ENCODE measurements at places on chromosomes 13 and 19. TPM values are rescaled to one million over a fixed set of nuclear protein-coding genes. Genes with fewer than 3 reads are reported as not detected.

ADGRE1 gene
- total RNA-seq = 10.0 TPM

FFAR2 gene
- total RNA-seq = 0.15 TPM

RASA3 gene
- 174 TPM for total RNA-seq

PEAK3 gene
- not detected for total RNA-seq

ZNF665 gene
- 8.2 TPM for total RNA-seq

DNA sequence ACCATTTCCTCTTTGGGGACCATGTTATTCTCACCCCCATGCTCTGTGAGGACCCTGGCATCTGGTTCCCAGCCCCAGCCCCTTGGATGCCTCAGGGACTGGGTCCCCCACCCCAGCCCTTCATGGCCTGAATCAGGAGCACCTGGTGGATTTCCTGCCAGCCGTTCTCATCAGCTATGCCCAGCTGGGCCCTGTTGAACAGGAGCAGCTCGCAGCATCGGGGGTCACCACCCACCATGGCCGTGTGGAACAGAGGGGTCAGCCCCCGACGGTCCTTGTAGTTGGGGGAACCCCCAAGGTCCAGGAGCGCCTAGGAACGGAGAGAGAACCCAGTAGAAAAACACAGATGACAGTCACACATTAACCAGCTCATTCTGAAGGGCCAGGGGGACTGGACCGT is 7.8 kb downstream of the SHANK1 start:
- no peak for DNase-seq
- no peaks in the 10 kb centered on the region for H3K4me1 ChIP-seq
- no peaks in the 10 kb centered on the region for H3K27me3 ChIP-seq
- no peak overlapping the region for H3K27ac ChIP-seq
- H3K4me3 ChIP-seq = no peak overlapping the region

- peak overlapping the region; percentile 53 for H3K27ac ChIP-seq
- peak overlapping the region; percentile 51 for H3K4me3 ChIP-seq
- H3K36me3 ChIP-seq = no peaks in the 10 kb centered on the region
- H3K27me3 ChIP-seq = no peaks in the 10 kb centered on the region
- peaks cover 94% of the 10 kb centered on the region for H3K4me1 ChIP-seq
Observed at GRCh38 chr19:46953955-46954501, 65.6 kb upstream of the NPAS1 start.

GRCh38 chr19:45953676-45954075 is 20.0 kb downstream of the NOVA2 start:
- no peak overlapping the region for H3K27ac ChIP-seq
- DNase-seq = no peak
- peaks cover 11% of the 10 kb centered on the region for H3K4me1 ChIP-seq
- no peak overlapping the region for H3K4me3 ChIP-seq

- no peaks in the 10 kb centered on the region for H3K27me3 ChIP-seq
- DNase-seq = peak; percentile 79
- no peak overlapping the region for H3K27ac ChIP-seq
- no peaks in the 10 kb centered on the region for H3K36me3 ChIP-seq
- no peak overlapping the region for H3K4me3 ChIP-seq
- H3K4me1 ChIP-seq = peaks cover 17% of the 10 kb centered on the region
Observed at GRCh38 chr19:53195265-53195903, 2.2 kb upstream of the ZNF665 start.

- no peak for DNase-seq
- H3K27me3 ChIP-seq = no peaks in the 10 kb centered on the region
- no peak overlapping the region for H3K4me3 ChIP-seq
- H3K36me3 ChIP-seq = no peaks in the 10 kb centered on the region
Observed at GRCh38 chr13:35947315-35947714, 183.9 kb downstream of the DCLK1 start.

- H3K36me3 ChIP-seq = no peaks in the 10 kb centered on the region
- H3K27ac ChIP-seq = no peak overlapping the region
- no peaks in the 10 kb centered on the region for H3K27me3 ChIP-seq
- H3K4me1 ChIP-seq = peaks cover 5% of the 10 kb centered on the region
- no peak for DNase-seq
- H3K4me3 ChIP-seq = no peak overlapping the region
Observed at GRCh38 chr13:108463340-108463739, 166.1 kb upstream of the MYO16 start.

DNA sequence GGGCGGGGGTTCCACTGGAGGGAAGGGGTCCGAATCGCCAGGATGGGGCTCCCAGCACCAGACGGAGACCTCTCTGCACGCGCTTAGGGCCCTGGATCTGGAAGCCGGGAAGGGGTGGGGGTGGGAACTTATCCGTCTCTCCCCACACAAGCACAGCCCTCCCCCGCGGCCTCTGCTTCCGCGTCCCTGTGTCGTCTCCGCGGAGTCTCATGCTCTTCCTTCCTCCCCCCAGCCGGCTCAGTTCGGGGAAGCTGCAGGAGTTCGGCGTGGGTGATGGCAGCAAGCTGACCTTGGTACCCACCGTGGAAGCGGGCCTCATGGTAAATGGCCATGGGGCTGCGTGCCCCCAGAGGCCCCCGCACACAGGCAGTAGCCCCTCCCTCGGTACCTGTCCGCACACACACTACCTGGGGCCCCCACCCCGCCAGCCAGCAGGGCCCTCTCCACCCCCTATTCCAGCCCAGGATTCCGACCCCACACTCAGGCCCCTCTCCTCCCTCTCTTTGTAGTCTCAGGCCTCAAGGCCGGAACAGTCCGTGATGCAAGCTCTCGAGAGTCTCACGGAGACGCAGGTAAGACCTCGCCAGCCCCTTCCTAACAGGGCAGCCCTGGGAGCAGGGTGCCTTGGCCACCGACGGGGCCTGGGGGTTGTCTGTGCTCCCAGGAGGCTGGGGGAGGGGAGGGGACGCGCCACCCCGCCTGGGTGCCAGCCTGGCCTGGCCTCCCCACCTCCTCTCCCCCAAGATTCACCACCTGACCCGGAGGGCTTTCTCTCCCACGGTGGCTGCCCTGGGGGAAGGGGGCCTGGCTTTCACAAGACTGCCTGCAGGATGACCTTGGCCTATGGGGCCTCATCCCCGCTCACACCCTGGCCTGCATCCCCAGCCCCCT is 3.2 kb downstream of the MIDN start:
- DNase-seq = peak; percentile 82
- peak overlapping the region; percentile 86 for H3K27ac ChIP-seq
- H3K4me1 ChIP-seq = peaks cover 40% of the 10 kb centered on the region
- peaks cover 24% of the 10 kb centered on the region for H3K36me3 ChIP-seq
- no peaks in the 10 kb centered on the region for H3K27me3 ChIP-seq

- peaks cover 6% of the 10 kb centered on the region for H3K36me3 ChIP-seq
- H3K4me3 ChIP-seq = no peak overlapping the region
- peaks cover 9% of the 10 kb centered on the region for H3K4me1 ChIP-seq
- no peak overlapping the region for H3K27ac ChIP-seq
- no peaks in the 10 kb centered on the region for H3K27me3 ChIP-seq
Observed at GRCh38 chr19:3665681-3666544, 34.4 kb downstream of the PIP5K1C start.

DNA sequence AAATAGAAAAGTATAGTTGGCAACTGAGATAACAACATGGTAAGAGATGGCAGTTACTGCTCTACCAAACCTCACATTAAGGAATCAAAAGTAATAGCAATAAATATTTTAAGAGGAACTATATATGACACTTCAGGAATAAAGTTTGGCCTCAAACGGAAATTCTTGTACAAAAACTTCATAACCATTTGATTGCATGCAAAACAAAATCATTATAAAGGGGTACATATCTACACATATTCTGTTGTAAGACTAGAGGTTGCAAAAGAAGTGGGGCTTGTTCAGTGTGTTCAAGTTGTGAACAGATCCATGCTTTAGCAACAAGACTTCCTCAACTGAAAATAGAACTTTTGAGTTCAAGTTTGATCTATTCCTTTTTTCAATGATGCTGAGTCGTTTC is 133.5 kb upstream of the MIR17HG start:
- no peak overlapping the region for H3K4me3 ChIP-seq
- no peaks in the 10 kb centered on the region for H3K36me3 ChIP-seq
- H3K27ac ChIP-seq = no peak overlapping the region
- no peak for DNase-seq
- no peaks in the 10 kb centered on the region for H3K27me3 ChIP-seq

DNA sequence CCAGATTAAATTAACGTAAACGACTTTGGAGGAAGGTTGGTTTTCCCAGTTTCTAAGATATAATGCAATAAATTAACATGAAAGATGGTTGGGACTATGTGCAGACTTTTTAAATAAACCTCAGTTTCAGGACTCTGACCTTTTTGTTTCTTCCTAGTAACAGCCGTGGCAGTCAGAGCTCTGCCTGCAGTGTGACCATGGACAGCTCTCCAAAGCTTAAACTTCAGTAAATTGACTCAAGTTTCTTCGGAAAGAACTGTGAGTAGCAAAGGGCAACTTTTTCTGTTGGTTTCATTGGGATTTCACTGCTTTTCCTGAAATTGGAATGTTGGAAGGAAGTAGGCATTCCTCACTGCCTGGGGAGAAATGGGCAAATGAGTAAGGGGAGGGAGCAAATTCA is 4.1 kb downstream of the USP29 start:
- no peak overlapping the region for H3K27ac ChIP-seq
- H3K36me3 ChIP-seq = no peaks in the 10 kb centered on the region
- H3K4me3 ChIP-seq = no peak overlapping the region
- no peaks in the 10 kb centered on the region for H3K27me3 ChIP-seq
- DNase-seq = no peak

DNA sequence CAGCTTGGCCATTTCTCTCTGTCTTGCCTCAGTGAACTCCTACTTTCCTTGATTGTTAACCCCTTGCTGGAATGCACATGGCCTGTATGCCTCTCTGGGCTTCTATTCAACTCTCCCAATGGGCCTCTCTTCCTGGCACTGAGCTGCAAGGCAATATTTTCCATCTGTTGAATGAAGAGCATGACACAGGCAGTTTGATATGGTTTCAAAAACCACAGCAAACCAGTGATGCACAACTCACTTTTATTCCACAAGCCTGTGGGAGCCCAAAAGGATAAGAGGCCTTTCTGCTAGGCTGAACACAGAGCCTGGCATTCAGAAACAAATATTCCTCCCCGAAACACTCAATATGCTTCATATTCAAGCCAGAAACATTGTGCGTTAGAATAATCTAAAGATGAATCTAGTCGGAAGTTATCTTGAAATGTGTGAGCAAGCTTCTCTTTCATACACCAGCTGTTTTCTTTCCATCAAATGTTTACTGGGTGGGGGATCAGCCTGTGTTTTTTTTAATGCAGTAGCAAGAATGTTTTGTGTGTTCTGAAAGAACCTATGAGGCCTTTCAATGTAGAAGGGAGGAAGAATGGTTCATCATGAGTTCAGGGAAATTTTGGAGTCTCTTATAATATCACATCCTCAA is 443.1 kb upstream of the SPRY2 start:
- H3K27me3 ChIP-seq = no peaks in the 10 kb centered on the region
- DNase-seq = no peak
- H3K36me3 ChIP-seq = no peaks in the 10 kb centered on the region
- no peak overlapping the region for H3K27ac ChIP-seq

GRCh38 chr13:33114146-33114545 is 97.9 kb downstream of the KL start:
- H3K27ac ChIP-seq = no peak overlapping the region
- H3K27me3 ChIP-seq = no peaks in the 10 kb centered on the region
- H3K36me3 ChIP-seq = no peaks in the 10 kb centered on the region
- H3K4me3 ChIP-seq = no peak overlapping the region
- H3K4me1 ChIP-seq = no peaks in the 10 kb centered on the region

- no peak for DNase-seq
- H3K4me3 ChIP-seq = no peak overlapping the region
- H3K36me3 ChIP-seq = no peaks in the 10 kb centered on the region
- H3K27me3 ChIP-seq = no peaks in the 10 kb centered on the region
- H3K4me1 ChIP-seq = no peaks in the 10 kb centered on the region
Observed at GRCh38 chr13:113562085-113562749, 22.3 kb upstream of the TFDP1 start.

GRCh38 chr13:96946709-96947311 is 47.5 kb downstream of the OXGR1 start:
- H3K4me3 ChIP-seq = no peak overlapping the region
- no peaks in the 10 kb centered on the region for H3K4me1 ChIP-seq
- H3K27ac ChIP-seq = no peak overlapping the region
- no peak for DNase-seq
- H3K27me3 ChIP-seq = no peaks in the 10 kb centered on the region
- no peaks in the 10 kb centered on the region for H3K36me3 ChIP-seq

GRCh38 chr13:27161980-27162379 is 9.6 kb downstream of the USP12 start:
- H3K27ac ChIP-seq = no peak overlapping the region
- no peak overlapping the region for H3K4me3 ChIP-seq
- DNase-seq = no peak
- no peaks in the 10 kb centered on the region for H3K36me3 ChIP-seq
- H3K4me1 ChIP-seq = peaks cover 59% of the 10 kb centered on the region
- H3K27me3 ChIP-seq = no peaks in the 10 kb centered on the region

Data from CD4-positive, alpha-beta memory T cell (primary cell).